ENCODE measurements at places on chromosomes 1 and 21.

DNA sequence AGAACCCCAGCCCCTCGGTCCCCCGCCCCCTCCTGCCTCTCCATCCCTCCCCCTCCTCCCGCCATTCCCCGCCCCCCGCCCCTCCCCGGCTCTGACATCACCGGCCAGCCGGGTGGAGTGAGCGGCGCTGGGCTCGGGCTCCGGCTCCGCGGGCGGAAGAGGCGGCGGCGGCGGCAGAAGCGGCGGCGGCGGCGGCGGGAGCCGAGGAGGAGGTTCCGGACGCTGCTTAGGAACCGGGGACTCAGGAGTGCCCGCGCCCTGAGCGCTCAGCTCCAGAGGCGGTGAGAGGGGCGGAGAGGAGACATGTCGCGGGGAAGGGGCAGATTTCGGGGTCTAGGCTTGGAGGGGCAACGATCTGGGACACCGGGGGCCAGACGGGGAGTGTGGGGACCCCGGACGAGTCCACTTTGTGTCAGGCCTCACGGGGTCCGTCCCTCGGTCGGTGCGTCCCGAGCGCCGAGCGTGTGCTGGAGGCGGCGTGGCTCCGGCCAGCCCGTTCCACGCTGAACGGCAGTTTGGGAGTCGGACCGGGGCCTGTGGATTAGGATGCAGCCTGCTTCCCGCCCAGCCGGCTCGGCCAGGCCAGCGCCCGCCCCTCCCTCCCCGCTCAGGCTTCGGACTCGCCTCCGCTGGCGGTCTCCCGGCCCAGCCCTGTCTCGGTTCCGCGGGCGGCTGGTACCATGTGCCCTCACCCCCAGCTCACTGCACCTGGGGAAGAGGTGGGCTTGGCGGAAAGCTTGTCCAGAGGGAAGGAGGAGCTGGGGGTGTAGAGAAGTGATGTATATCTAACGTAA lies at the start of gene PEA15:
PEA15 (plus strand) TSS at position 143 of the 794 bp plus-strand sequence. CDS start 6,161 bp downstream, outside the sequence.
- DNase-seq = peak; percentile 81

DNA sequence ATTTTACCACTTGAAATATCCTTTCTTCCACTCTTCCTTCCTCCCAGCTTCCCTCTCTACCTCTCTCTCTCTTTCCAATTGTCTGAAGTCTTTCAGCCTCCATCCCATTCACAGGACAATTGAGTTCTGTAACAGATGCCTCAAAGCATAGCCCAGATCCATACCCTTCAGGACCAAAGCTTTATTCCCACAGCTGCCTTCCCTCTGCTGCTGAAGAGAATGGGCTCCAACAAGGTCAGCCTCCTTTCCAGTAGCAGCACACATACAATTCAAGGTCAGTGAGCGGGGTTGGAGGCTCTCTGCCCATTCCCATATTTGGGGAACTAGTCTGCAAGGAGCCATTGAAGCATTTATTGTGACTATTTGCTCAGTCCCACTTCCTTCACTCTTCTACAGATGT lies 179.9 kb downstream of the DPYD start:
- no peak for DNase-seq

GRCh38 chr1:27572679-27573426 lies 31.1 kb downstream of the AHDC1 start:
- no peak for DNase-seq

GRCh38 chr1:173202424-173203145 lies 4.5 kb downstream of the TNFSF4 start:
- no peak for DNase-seq

- DNase-seq = no peak
These were observed 121.7 kb upstream of the COL11A1 start for GRCh38 chr1:103230061-103230460.

GRCh38 chr1:68136187-68136586 lies 85.8 kb upstream of the DIRAS3 start:
- no peak for DNase-seq

DNA sequence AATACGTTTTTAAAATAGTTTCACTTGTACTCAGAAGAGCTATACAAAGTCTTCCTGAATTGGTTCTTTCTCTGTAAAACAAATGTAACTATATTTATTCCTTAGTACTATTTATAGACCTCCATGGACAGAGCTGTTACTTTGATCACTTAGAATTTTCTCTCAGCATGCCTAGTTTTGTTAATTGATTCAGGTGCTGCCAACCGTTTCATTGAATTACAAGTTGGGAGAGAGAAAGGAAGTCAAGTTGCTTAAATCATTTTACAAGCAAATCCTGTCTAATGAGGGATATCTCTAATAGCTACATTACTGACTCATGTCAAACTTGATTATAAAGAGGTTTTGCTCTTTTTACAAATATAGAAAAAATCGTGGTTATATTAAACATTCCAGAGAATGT lies 241.0 kb downstream of the FMN2 start:
- no peak for DNase-seq

- no peak for DNase-seq
These were observed 5.0 kb downstream of the ARMH1 start for GRCh38 chr1:44679468-44679867.

- no peak for DNase-seq
These were observed 3.7 kb upstream of the IPO9 start for GRCh38 chr1:201825245-201825644.

GRCh38 chr1:205353612-205354011 lies 3.1 kb downstream of the KLHDC8A start:
- DNase-seq = no peak

GRCh38 chr1:237867380-237867888 lies 23.3 kb downstream of the ZP4 start:
- DNase-seq = no peak

- no peak for DNase-seq
These were observed 147.2 kb downstream of the RASAL2 start for GRCh38 chr1:178241057-178241456.

GRCh38 chr1:75996196-75996595 lies 64.0 kb upstream of the ASB17 start:
- no peak for DNase-seq

- no peak for DNase-seq
These were observed 72.7 kb downstream of the MAST2 start for GRCh38 chr1:45876000-45876617.

GRCh38 chr1:233140974-233141373 lies 154.6 kb downstream of the PCNX2 start:
- DNase-seq = no peak

- DNase-seq = no peak
These were observed 15.6 kb downstream of the GBP5 start for GRCh38 chr1:89257041-89257440.

DNA sequence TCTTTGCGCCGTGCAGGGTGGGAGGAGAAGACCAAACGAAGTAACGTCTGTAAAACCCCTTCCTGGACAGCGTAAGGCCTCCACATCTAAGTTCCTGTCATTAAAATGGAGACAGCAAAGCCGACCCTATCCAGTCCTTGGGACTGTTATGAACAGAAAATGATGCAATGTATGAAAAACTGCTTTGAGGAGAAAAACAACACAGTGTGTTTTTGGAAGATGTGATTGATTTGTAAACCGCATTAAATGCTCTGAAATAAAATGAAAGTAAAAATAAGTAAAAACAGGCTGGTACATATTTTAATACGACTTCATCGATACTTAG lies 827 bp upstream of the URB1 start:
- DNase-seq = no peak

GRCh38 chr1:196659471-196659870 lies 7.6 kb downstream of the CFH start:
- DNase-seq = no peak
